ENCODE measurements at places on chromosomes 2 and 18.

GRCh38 chr2:85547089-85547858 lies 8.3 kb downstream of the MAT2A start:
- no peak for DNase-seq

GRCh38 chr2:214450118-214450894 lies 39.5 kb downstream of the VWC2L start:
- no peak for DNase-seq

- no peak for DNase-seq
Observed at GRCh38 chr2:127680706-127681287, 5.5 kb upstream of the LIMS2 start.

- DNase-seq: no peak
Observed at GRCh38 chr2:174400853-174401252, 5.3 kb downstream of the SCRN3 start.
